ENCODE measurements at places on chromosomes 5 and 9.

DNA sequence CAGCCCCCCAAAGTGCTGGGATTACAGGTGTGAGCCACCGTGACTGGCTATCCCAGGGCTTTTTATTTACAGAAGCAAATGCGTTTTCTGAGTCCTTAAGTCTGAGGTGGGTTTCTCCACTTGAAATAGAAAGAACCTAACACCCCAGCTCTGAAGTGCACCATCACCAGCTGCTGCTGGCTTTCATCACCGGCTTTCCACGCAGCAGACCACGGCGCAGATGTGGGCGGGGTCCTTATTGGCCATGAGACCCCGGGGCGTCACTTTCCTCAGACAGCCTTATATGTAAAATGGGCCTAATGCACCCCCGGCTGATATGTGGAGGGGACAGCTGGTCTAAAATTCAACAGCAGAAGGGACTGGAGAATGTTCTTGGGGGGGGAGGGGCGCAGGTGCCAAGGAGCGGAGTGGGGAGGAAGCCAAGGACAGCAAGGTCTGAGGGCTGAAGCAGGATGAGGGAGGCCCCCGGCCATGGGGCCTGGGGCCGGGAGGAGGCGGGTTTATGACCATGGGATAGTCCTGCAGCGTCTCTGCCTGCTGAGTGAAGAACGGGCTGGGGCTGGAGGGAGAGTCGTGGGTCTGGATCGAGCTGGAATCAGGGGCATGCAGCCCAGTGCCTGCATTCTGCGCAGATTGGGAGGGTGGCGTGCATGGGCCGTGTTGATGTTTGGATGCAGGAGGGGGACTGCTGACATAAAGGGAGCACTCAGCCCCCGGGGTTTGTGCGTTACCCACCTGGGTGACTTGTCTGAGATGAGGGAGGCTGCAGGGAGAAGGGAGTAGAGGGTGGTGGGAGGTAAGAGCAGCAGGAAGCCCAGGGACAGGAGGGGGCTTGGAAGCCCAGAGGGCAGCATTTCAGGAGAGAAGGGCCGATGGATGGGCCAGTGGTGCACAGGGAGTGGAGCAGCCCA, 30.2 kb downstream of the RASGEF1C start:
- no peak for DNase-seq

DNA sequence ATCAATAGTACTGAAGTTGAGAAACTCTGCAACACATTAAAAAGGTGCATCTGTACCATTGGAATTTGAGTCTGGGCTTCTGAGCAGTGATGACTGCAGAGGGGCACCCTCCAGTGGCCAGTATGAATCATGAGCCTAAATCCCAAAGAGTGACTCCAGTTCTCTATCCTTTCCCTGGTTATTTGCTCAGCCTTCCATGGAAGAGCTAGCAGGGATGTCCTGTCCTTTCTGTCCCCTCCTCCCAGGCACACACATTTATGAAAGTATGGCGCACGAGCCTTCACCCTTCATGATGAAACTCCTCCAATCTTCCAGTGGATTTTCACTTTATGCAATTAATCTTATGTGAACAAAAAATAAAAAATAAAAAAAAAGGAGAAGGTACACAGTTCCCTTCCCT, 81.0 kb downstream of the ESM1 start:
- DNase-seq = no peak

DNA sequence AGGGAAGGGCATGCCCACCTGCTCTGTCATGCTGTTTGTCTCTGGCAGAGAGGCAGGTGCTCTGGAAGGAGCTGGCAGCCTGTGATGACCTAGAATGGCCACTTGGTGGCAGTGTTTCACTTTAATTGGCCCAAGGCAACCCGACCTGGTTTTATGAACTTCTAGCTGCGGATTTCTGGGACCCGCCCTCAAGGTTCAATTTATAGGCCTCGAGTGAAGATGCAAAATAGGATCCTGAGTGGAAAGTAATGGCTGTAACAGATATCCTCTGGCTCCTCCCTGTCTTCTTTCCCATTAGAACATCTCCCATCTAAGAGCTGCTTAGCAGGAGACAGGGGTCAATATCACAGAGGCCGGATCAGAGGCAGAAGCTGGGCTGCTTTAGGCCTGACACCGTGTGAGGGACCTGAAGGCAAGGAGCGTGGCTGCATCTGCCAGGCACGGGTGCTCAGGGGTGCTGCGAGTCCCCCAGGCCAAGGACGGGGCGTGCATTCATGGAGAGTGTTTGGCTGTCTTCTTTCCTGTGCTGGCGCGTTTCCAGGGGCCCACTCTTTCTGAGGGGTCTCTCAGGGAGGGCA, 56.7 kb upstream of the SLC28A3 start:
- DNase-seq = peak; percentile 22

GRCh38 chr9:26833792-26834191, 58.8 kb downstream of the CAAP1 start:
- no peak for DNase-seq

DNA sequence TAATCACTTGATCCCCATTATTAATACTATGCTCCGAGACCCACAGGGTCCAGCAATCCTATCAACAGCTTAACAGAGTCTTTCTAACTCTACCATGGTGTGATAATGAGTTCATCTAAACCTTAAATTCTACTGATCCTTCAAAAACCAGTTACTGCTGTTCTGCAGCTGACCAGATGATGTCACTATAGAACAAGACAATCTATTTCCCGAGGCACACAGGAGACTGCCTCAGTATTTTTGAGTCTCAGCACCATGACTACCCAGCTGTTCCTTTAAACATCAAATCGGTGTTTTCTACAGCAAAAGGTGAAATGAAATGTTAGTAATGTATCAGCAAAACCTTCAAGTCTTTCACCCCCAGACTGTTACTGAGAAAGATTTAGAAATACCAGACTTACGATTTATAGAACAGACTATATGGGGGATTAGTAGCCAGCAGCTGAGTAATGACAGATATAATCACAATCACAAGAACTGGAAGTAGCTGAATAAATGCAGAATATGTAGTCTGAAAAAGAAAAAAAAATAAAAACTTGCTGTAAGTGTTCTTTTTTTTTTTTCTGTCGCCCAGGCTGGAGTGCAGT, 16.9 kb downstream of the DNAJC18 start:
- DNase-seq = no peak

DNA sequence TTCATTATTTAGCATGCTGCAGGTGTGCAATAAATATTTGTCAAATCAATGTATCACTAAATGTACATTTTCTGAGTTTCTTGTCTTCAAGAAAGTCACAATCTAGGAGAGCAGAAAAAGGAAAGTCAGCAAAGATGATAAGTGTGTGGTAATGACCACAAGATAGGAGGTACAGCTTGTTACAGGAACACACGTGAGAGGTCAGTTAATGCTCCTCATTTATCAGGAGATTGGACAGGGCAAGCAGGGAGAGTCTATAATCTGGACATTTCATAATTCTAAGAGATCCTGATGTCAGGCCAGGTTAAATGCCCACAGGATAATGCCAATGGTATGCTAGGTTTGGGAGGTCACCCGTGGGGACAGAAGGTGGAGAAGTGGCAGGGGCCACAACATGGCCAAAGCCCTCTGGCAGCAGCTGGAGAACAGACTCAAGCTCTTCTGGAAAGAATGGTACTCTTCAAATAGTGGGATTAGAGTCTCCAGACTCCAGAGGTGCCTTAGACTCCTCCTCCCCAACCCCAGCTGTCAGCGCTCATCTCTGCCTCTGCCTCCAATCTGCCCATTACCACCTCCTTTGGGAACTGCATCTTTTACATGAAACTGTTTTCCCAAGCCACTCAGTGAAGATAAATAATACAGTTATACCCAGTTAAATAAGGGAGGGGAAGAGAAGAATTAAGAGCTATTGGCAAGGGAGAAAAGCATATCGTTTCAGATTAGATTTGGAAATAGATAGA, 114.3 kb downstream of the ASTN2 start:
- DNase-seq = no peak

DNA sequence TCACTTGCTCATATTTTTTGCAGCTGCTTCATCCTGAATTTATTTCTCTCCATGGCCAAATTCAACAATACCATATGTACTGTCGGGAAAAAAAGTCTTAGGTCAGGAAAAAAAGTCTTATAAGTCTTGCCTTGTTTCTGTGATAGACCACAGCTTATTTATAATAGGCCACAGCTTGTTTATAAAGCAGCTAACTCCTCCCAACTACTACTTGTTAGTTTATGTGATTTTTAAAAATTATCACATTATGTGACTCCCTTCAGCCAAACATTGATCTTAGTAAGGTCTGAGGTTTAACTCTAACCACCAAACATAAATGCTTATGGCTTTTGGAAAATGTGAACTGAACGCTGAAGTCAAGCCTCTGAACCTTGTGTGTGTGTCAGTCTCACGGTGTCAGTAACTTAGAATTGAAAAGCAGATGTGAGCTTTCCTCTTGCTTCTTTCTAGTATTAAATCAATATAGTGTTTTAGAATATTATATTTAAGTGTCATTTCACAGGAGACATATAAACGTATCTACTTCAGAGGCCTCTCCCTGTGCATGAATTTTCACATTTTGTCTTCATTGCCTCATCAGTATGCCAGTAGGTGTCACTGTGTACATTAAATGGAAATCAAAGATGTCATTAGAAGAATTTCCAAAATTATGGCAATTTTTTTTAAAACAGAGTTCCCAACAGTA, 51.3 kb downstream of the SNX24 start:
- no peak for DNase-seq

DNA sequence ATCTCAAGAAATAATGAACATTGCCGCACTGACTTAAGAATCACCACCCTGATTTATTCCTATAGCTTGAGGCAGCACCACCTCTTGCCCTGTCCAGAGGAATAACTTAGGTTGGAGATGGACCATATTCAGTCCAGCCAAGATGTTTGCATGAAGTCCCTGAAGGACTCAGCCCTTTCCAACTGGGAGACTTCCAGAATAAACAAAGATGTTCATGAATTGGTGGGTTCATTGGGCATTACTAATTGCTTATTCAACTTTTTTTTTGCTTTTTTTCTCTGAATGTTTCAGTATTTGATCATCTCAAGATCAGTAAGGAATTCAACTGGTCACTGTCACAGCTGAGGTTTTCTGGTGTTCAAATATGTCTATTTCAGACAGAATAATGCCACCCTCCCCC, 470.6 kb downstream of the CCDC171 start:
- no peak for DNase-seq

DNA sequence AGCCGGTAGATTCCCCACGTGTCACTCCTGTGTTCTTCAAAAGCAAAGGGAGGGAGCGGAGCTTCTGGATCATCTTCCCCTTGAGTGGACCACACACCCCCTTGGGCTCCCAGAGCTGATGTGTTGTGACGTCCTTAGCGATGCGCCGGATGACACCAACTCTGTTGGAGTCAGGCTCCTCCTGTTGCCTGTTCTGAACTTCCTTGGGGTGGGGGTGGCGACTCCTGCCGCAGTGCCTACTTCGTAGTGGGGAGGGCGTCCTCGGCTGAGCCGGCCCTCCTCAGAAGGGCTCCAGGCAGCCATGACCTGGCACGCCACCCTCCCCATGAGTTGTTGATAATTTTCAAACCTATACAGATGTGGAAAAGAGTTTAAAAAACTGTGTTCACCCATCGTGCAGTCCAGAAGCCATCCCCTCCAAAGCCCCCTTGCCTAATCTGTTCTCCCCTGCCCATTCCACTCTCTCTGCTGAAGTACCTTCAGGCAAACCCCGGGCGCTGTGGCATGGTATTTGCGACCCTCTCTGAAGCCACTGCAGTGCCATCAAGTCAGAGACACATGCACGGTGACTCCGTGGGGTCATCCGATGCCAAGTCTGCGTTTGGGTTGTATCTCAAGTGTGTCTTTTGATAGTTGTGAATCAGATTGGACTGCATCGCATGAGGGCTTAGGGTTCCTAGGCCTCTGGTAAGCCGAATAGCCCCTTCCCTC, 16.7 kb downstream of the EXOC3 start:
- DNase-seq = no peak

- no peak for DNase-seq
These were observed 14.7 kb upstream of the OSMR start for GRCh38 chr5:38831117-38831516.

DNA sequence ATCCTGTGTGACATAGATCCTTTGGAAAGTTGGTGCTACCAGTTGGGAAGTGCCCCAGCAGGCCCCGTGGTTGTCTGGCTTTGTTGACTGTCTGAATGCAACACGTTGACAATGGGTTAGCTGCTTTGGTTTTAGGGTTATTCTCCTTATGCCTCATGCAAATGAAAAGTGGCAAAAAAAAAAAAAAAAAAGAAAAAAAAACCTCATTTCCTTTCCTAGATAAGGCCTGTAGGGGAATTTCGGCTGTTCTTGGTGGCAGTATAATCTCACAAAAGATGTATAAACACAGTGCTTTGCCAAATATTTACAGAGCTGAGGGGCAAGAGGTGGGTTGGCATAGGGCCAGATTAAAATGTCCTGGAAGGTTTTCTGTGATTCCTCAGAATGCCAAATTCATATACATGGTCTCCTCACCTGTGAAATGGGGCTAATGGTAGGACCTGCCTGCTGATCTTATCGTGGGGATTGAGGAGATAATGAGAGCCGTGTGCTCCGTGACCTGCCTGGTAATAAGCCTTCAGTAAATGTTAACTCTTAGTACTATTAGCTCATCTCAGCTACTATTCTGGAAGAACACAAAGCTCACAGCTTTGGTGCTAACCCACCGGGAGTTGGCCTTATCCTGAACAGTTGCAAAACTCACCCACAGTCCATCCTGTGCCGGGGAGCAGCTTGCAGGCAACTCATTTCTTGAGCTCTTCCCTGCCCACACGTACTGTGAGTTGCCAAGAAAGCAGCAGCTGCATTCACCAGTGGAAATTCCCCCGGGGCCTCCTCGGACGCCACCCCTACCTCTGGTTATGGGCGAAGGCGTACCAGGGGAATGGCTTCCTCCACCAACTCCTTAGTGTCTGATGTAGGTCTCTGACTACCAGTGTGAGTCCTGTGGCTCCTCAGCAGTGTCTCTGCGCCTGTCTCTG, 220.3 kb downstream of the NR3C1 start:
- DNase-seq = no peak

DNA sequence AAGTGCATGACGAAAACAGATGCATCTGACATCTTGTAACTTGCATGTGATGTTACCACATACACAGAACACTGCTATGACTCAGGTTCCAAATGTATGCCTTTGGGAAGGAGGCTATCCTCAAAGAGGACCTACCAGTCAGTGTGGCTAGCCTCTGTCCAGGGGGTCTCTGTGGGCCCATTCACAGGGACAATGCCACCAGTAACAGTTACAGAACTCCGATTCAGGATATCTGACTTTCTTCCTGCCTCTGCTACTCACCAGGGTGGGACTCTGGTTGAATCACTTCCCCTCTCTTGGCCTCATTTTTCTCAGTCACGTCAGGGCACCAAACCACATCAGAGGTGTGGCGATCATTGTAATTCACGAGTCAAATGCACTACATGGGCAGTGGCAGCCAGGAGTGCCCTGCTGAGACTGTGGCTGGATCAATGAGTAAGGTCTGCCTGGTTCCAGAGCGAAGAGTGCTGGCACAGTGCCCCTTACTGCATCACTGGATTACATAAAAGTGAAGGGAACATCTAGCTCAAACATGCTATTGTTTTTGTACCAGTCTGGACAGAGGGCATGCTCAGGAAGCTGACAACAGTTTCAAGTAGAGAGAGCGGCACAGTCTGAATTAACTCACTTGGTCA, 13.2 kb downstream of the ATOX1 start:
- peak; percentile 34 for DNase-seq

DNA sequence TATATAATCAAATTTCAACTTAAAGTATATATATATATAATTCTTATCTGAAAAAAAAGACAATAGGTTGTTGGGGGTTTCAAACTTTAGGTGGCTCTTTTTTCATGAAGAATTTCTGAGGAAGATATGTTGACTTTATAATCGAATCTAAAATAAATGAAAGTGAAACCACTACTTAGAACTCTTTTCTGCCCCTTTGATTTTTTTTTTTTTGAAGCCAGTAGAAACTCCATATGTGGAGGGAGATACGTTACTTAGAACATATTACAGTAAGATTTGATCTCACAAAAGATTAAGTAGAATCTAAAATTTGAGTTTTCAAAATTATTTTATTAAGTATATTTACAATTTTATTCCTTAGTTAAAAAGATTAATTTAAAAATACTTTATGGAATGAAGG, 96.9 kb downstream of the ATG10 start:
- no peak for DNase-seq
